ENCODE measurements at places on chromosomes 11 and 22. TPM values are rescaled to one million over a fixed set of nuclear protein-coding genes. Genes with fewer than 3 reads are reported as not detected.

The GLYATL2 gene
- total RNA-seq: 19.0 TPM

The PDGFD gene
- total RNA-seq: 37.6 TPM

The SSTR3 gene
- 0.06 TPM for total RNA-seq

The OR8D4 gene
- total RNA-seq: not detected

The CYTH4 gene
- total RNA-seq: 24.1 TPM

The LYVE1 gene
- 19.7 TPM for total RNA-seq

The CABP4 gene
- total RNA-seq: 3.8 TPM

The NAV2 gene
- 5.3 TPM for total RNA-seq

The USP2 gene
- total RNA-seq: 7.3 TPM

The SLC17A6 gene
- total RNA-seq: not detected

The OR5B21 gene
- total RNA-seq: not detected

The GGT5 gene
- 21.8 TPM for total RNA-seq

The BTBD18 gene
- total RNA-seq: not detected

The MOV10L1 gene
- 2.6 TPM for total RNA-seq

The SGSM1 gene
- 6.8 TPM for total RNA-seq
